ENCODE measurements at places on chromosomes 11 and 22.

GRCh38 chr11:111836721-111837120, 34.7 kb downstream of the ALG9 start:
- no peak for DNase-seq

DNA sequence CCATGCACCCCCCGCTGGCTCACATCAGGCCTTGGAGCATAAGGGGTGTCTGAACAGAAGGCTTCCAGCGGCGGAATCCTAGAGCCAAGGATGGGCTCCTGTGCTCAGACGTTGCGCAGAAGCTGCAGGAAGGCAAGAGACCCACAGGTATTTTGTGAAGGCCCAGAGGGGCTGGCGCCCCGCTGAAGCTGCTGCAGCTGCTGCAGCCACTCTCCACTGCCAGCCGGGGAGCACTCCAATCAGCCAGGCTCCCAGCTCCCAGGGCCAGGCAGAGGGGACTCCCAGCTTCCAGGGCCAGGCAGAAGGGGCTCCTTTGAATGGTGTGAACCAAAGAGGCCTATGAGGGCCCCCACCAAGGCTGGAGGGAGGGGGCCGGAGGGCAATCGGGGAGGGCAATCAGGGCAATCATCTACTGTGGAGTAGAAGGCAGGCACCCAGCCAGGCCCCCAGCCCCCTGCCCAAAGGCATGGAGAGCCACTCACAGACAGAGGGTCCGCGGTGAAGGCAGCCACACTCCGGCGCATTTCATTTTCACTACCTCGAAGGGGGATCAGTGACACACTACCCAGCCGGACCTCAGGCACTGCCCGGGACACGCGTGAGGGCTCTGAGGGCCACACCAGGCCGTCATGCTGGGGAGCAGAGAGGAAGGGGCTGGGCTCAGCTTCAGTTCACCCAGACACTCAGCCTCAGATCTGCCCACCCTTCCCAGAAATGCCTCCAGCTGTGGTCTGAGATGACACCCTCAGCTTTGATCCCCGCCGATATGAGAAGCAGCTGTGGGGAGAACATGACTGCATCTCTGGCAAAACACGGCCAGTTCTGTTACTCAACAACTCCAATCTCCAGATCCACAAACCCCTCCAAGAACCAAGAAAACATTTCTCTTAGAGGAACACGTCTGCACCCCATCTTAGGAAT, 11.6 kb upstream of the PDE2A start:
- peak; percentile 18 for DNase-seq

GRCh38 chr22:27578937-27579617, 222.5 kb downstream of the MN1 start:
- no peak for DNase-seq

DNA sequence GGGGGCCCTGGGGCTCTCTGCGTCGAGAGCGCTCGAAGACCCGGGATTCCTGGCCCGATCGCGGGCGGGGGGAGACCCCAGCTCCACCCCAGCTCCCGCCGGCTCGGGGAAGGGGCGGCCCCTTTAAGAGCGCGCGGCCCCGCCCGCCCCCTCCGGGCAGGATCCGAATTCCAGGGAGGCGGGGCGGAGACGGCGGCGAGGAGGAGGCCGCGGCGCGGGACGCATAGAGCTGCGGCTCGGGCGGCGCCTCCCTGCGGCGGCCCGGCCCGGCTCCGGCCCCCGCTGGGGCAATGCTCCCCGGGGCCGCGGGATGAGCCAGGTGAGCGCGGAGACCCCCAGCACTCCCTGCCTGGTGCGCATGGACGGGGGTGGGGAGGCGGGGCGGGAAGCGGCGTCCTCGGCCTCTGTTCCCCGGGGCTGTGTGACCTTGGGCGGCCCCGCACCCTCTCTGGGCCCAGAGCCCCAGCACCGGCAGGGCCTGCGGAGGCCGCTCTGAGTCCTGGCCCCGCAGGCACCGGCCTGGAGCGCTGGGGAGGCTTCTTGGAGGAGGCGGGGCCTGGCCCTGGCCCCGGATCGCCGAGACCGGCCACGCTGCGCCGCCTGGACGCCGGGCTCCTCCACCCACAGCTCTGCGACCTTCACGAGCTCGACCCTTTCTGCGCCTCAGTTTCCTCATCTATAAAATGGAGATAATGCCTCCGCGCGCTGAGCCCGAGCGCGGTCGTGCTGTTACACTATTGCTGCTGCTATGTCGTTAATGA, 565 bp downstream of the GAS2L1 start:
- no peak for DNase-seq

- DNase-seq: no peak
These were observed 68.1 kb downstream of the ALX4 start for GRCh38 chr11:44241851-44242250.

DNA sequence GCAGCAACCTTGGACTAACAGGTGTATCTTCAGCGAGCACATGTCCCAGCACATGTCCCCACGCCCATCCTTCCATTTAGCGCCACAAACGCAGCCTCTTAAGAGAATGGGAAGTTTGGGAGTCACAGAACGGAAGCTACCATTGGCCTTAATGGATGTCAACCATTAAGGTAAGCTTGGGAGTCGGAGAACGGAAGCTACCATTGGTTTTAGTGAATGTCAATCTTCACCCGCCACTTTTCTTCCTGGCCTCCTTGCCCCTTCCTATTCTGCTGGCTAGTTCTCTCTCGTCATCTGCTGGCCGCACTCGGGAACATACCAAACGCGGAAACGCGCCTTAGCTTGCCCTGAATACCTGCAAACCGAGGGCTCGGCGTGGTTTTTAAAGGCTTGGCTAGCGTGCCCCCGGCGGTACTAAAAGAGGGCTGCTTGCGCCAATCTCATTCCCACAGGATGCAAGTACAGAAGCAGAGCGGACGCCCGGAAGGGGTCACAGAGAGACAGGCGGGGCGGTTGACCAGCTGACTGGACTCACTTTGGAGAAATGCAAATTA, 24.3 kb downstream of the GLYATL1 start:
- DNase-seq: no peak

DNA sequence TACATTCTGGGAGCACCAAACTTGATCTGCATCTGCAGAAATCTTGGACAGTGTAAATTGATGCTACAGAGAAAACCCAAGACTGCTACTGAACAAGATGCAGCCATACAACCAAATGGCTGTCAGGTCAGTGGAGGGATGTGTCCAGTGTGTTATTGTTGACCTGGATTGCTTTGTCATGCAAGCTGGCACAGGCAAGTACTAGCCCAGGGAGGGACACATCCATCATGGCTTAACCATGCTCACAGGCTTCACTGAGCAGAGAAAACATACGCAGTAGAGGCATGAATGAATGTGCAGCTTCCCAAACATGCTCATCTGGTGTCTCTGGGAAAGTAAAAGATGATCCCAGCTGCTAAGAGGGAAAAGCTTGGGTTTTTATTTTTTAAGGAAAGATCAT, 93.6 kb downstream of the MTNR1B start:
- DNase-seq: no peak

GRCh38 chr22:19789828-19790227, 29.2 kb downstream of the TBX1 start:
- DNase-seq: no peak

- no peak for DNase-seq
These were observed 38.3 kb downstream of the ATG13 start for GRCh38 chr11:46655631-46656030.

DNA sequence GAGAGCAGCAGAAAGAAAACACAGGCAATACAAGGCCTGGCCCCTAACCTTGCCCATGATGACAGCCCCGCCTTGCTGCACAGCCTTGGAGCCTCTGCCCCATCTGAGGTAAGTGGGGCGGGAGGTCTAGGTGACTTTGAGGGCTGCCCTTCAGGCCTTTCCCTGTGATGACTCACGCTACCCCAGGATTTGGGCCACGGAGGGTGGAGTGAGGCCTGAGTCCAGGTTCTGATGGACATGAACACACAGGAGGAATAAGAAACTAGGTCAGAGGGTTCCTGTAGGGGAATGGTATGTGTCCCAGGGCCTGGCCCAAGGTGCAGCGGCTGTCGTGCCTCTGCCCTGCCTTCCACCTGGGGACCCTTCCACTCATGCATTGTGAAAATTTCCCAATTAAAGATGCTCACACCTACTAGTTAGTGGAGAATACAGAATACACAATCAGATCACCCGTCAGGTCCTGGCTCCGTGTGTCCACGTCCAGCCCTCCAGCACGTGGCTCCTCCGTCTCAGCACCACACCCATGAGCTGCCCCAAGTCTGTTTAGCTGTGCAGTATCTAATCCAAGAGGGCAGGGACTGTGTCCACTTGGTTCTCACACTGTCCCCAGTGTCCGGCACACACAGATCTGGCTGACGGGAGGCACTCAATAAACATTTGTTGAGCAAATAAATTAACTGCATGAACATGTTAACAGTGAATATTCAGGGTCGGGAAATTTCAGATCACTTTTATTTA, 111.0 kb downstream of the CHST1 start:
- DNase-seq: no peak

GRCh38 chr11:93831343-93832127, 18.9 kb downstream of the VSTM5 start:
- DNase-seq: no peak

- no peak for DNase-seq
These were observed 12.9 kb downstream of the MYEOV start for GRCh38 chr11:69306821-69307220.

GRCh38 chr11:113554526-113554925, 79.3 kb upstream of the DRD2 start:
- no peak for DNase-seq

DNA sequence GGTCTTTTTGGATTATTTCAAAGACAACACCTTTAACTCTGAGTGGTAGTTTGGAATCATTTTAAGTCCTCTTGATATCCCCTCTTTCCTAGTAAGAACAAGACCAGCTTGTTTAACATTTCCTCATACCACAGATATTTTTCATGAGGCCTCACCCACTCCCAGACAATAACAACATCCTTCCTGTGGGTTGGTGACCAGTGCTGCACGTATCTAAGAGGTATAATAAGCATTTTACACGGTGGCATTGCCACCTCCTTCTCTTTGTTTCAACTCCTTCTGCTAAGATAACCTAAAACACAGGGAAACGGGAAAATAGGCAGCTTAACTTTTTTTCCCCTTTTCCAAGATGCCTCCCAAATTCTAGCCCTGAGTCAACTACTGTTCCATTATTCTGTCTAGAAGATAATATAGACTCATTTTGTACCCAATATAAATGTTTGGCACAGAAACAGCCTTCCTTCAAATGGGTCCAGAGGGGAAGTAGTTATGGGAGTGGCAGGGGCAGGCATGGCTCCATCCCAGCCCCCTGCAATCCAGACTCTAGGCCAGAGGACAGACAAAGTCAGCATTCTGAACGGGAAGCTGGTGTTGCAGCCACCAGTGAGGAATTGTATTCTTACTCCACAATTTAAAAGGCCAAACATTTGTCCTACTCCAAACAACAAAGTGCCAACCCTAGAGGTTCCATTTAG, 28.5 kb downstream of the MAML2 start:
- DNase-seq: no peak

GRCh38 chr11:60750911-60751310, 5.8 kb upstream of the MS4A15 start:
- DNase-seq: no peak

GRCh38 chr11:39541945-39542351, 1917.5 kb downstream of the LRRC4C start:
- no peak for DNase-seq

DNA sequence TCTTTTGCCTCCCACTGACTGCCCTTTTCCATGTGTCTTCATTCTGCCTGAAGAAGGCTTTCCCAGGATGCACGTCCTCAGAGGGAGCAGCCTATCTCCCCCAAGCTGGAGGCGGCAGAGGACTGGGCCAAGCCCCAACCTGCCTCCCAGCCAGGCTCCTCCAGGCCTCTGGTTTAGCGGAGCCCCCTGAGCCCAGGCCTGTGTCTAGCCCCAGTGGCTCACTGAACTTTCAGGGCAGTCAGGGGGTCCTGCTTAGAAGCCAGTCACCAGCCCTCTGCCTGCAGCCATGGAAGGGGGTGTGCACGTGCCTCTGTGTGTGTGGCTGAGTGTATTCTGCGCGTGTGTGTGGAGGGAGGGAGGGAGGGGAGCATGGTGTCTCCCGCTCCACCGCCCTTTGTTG, 10.4 kb upstream of the GRK2 start:
- no peak for DNase-seq

DNA sequence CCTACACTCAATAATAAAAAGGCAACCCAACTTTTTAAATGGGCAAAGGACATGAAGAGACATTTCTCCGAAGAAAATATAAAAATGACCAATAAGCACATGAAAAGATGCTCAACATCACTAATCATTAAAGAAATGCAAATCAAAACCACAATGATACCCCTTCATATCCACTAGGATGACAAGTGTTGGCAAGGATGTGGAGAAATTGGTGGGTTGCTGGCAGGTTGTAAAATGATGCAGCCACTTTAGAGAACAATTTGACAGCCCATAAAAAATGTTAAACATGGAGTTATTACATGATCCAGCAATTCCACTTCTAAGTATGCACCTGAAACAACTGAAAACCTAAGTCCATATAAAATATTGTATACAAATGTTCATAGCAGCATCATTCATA, 73.2 kb upstream of the LMO2 start:
- no peak for DNase-seq

GRCh38 chr22:39250131-39250530, 5.3 kb upstream of the PDGFB start:
- no peak for DNase-seq

- DNase-seq: no peak
These were observed 27.8 kb upstream of the ELFN2 start for GRCh38 chr22:37454857-37455686.

DNA sequence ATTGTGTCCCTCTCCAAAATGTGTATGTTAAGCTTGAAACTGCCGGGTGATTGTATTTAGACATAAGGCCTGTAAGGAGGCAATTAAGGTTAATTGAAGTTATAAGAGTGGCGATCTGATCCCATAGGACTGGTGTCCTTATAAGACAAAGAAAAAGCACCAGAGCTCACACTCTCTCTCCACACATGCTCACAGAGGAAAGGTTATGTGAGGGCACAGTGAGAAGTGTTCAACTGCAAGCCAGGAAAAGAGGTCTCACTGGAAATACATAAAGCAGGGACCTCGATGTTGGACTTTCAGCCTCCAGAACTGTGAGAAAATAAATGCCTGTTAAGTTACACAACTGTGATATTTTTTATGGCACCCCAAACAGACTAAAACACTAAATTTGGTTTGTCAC, 1233.8 kb upstream of the CNTN5 start:
- DNase-seq: no peak

DNA sequence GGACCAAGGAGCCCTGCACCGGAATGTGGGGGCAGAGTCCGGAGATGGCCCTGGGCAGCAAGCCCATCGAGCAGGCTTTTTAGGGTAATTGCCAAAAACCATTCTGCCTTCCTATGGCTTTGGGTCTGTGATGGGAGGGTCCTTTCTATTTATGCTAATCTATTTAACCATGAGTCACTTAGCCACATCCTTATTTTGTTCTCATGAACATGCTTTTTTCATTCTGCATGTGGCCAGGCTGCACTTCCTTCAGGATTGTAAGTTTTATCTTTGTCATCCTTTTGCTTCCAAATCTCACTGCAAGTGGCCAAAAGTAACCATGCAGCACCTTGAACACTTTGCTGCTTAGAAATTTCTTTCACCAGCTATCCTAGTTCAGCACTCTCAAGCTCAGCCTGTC, 88.3 kb downstream of the EFCAB6 start:
- no peak for DNase-seq
